ENCODE measurements at places on chromosomes 1 and 21. TPM values are rescaled to one million over a fixed set of nuclear protein-coding genes. Genes with fewer than 3 reads are reported as not detected.

GRCh38 chr1:205049479-205049878 lies 6.5 kb downstream of the CNTN2 start:
- DNase-seq, result no peak

Gene EPHA2
- total RNA-seq, result not detected

Gene SERPINC1
- total RNA-seq, result not detected

Gene AK4
- 156 TPM for total RNA-seq

DNA sequence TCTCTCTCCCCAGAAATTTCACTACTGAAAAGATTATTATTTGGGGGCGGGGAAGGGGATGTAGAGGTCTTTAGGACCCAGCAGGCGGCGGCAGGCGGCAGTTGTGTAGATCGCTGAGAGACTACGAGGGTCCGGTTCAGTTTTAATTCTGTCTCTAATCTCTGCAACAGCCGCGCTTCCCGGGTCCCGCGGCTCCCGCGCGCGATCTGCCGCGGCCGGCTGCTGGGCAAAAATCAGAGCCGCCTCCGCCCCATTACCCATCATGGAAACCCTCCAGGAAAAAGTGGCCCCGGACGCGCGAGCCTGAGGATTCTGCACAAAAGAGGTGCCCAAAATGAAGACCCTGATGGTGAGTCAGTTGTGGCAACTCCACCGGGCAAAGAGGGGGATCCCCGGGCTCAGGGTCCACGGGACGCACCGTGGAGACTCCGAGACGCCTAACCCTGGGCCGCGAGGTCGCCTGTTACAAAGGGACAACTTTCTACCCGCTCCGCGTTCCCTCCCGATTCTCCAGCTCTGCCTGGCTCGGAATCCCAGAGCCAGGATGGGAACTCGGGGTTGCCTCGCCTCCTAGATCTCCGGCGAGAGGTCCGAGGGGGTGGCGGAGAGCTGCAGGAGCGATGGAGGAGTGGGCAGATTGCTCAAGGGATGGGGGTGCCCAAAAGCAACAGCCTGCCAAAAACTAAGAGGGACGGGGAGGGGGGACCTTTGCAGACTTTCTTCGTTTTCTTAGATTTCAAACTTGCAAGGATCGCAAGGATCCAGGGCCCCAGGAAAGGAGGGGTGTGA lies at the start of gene ST6GALNAC5:
ST6GALNAC5 (plus strand) TSS at position 139 of the 789 bp plus-strand sequence.
- DNase-seq, result peak; percentile 8

- no peak for DNase-seq
These were observed 81.1 kb downstream of the DSCAM start for GRCh38 chr21:40765811-40766210.

- DNase-seq, result no peak
These were observed 18.0 kb upstream of the HHAT start for GRCh38 chr1:210310562-210311153.

Gene SPATA21
- not detected for total RNA-seq

- no peak for DNase-seq
These were observed 85.9 kb downstream of the BCAR3 start for GRCh38 chr1:93595743-93596142.

DNA sequence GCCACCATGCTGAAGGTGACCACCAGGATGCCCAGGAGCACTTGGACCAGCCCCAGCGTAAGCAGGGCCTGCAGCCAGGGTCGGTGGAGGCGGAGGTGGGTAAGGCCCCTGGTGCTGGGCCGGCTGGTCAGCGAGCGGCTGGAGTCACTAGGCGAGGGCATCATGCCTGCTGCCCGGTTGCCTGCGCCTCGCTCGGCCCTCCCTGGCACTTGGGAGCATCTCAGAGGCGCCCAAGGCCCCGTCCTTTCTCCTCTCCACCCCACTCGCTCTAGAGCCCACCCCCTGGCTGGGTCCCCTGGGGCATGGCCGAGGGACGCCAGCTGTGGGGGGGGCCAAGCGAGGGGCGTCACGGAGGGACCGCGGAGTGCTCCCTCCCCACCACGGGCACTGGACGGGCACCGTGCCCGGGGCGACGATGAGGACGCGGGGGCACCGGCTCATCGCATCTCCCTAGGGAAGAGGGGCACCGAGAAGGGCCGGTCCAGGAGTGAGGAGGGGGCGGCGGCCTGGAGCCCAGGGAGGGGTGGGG lies 505 bp downstream of the ENTREP3 start:
- DNase-seq, result no peak

- DNase-seq, result no peak
These were observed 24.5 kb downstream of the SSX2IP start for GRCh38 chr1:84665703-84666317.

Gene LENEP
- total RNA-seq, result not detected

Gene WDR64
- total RNA-seq, result not detected

GRCh38 chr1:119467219-119467618 lies 39.8 kb upstream of the HSD3B1 start:
- DNase-seq, result no peak

Gene SLAMF1
- total RNA-seq, result 65.9 TPM

DNA sequence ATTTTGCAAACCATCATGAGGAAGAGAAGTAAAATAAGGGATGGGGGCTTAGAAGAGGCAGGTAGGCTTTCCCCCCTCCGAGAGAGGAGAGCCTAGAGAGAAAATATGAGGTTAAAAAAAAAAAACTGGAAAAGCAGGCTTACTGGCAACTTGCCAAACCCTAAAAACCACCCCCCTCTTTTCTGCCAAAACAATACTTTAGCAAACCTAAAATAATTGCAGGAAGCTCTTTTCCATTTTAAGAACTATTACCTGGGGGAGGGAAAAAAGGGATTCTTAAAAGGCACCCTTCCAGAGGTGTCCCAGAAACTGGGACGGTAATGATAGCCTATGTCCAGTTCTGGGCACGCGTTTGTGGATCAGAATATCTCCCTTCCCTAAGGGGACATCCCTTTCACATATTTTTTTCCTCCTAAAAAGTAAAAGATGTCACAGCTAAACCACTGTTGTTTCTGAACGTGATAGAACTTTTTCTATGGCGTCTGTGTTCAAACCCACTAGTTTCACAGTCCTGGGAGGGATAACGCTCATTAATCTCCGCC lies 1.1 kb upstream of the NFIA start:
- DNase-seq, result no peak

DNA sequence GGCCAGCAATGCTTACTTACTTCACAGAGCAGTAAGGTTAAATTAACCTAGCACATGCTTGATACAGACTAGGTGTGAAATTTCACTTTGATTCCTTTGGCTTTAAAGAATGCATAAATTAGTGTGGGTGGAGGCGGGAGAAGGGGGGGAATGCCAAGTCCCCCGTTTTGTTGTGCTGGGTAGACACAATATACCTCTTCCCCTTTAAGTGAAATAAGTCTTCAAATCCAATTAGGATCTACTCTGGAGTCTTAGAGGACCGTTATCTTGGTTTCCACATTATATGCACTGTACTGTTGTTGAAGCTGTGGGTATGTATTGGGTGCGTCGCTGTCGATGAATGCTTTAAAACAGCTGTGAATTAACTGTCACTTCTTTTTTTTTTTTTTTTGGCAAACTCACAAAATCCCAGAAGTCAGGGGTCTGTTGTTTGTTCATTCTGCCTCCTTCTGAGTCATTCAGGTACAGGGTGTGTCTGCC lies 1.6 kb upstream of the S1PR1 start:
- peak; percentile 61 for DNase-seq

- DNase-seq, result no peak
These were observed 24.8 kb upstream of the CNIH3 start for GRCh38 chr1:224591326-224591725.

DNA sequence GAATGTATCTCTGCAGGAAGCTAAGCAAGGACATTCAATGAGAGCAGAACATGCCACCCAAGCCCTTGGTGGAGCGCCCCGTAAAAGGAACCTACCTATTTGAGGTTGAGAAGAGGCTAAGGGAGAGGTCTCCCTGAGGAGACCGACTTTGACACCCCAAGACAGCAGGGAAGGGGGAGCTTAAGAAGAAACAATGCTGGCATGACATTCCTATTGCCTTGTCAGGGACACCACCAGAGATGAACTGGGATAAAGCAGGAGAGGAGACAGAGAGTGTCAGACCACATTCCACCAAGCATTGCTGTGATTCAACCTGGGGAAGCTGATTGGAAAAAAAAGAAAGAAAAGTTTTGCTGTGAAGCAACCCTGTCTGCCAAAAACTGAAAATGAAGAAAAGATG lies 13.3 kb upstream of the S100A2 start:
- no peak for DNase-seq

DNA sequence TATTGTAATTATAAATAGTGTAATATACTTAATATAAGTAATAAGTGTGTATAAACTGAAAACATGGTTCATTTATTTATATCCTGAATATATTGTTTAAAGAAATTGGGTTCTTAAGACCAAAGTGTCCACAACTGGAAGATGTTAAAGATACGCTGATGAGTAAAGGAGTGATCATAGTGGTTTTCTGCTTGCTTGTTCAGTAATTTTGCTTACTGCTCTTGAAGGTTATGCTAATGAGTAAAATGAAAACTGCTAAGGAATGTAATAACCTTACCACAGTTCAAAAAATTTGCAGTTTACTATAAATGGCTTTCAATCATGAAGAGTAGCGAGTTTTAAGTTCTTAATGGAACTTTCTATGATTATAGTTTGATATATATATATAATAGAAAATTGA lies 22.0 kb downstream of the DONSON start:
- DNase-seq, result no peak

Gene HCN3
- 1.5 TPM for total RNA-seq

DNA sequence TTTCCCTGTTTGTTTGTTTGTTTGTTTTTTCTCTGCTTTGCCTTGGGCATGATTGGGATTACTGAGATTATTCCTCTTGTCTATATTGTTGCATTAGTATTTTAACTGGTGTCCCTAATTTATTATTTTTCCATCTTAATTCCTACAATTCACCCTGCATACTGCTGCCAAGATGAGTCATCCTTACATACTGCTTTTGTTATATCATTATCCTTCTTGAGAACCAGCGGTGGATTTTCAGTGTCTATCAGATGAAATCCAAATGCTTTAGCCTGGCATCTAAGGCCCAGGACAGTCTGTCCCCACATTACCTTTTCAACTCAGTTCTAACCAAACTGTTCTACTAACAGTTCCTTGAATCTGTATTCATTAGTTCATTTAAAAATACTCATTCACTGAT lies 101.7 kb downstream of the OLFML2B start:
- DNase-seq, result no peak

Gene AMY2A
- total RNA-seq, result not detected

- no peak for DNase-seq
These were observed 137.6 kb downstream of the LBR start for GRCh38 chr1:225290244-225290643.

GRCh38 chr1:204829133-204829825 lies 41.4 kb upstream of the NFASC start:
- DNase-seq, result no peak

- DNase-seq, result no peak
These were observed 1331.2 kb upstream of the B3GALT2 start for GRCh38 chr1:194517567-194517966.

- DNase-seq, result no peak
These were observed 176.2 kb downstream of the KIF26B start for GRCh38 chr1:245330951-245331350.

Gene CACNA1S
- total RNA-seq, result not detected

Data from activated CD8-positive, alpha-beta T cell treated with anti-CD3 and anti-CD28 coated beads for 36 hours (primary cell).